ENCODE measurements at places on chromosomes 3 and 15.

- DNase-seq: no peak
Observed at GRCh38 chr3:175129126-175129525, 270.0 kb downstream of the NAALADL2 start.

GRCh38 chr15:101123222-101123910 is 128.5 kb downstream of the CHSY1 start:
- DNase-seq: no peak

DNA sequence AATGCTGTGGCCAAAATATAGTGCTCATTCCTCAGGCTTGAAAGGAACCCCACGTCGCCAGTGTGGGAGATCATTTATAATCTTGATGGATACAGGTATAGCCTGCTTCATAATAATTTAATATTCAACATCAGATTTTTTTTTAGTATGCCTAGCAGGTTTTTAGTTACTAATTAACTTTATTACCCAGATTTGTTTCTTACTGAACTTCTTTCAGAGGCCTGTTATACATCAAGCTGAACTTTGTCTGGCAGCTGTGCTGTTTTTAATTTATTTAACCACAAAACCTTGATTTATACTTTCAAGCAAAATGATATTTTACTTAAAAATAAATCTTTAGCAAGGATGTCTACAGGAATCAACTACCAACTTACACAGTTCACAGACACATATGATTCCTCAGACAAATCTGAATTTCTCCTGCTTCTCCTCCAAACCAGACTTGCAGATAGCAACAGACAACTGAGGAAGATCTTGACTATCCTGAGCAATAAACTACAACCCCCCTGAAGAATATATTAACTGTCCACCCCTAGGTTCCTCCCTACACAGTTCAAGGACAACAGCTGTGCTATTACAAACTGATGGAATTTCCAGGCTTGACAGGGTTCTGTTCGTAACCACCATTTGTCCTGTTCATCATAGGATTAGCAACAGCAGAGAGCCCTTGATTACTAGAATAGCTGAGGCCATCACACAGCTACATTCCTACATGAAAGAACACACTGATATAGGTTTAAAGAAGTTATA is 610 bp downstream of the MAP4 start:
- no peak for DNase-seq

- no peak for DNase-seq
Observed at GRCh38 chr3:127988770-127989557, 63.3 kb upstream of the SEC61A1 start.

DNA sequence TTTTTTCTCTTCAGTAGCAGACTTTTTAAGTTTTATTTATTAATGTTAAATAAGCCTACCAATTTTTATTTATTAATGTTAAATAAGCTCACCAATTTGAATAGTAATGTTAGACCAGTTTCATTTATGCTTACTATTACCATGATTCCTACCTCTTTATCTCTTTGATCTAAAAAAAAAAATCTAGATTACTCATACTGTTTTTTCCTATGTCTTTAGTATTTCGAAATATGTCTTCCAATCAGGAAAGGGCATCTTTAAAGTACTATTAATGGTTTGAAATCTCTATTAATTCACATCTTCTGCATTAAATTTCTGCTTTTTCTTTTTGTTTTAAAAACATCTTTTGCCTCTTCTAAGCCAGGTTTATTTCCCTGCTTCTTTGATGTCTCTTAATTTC is 27.5 kb upstream of the MAPKBP1 start:
- DNase-seq: no peak

DNA sequence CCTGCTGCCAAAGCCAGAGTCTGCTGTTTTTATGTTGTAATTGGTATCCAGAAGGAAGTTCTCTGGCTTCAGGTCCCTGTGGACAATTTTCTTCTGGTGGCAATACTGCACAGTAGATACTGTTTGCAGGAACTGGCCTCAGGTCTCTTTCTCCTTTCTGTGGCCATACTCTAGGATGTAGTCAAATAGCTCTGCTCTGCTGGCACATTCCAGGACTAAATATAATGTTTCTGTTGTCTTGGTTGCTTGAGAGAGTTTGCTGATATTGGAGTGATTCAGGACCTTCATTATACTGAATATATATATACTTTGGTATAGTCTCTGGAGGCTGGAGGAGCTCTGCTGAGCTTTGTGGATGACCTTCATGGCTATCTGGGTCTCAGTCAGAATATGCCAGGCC is 23.1 kb downstream of the RAB7A start:
- no peak for DNase-seq

GRCh38 chr3:38545550-38545949 is 49.4 kb downstream of the EXOG start:
- no peak for DNase-seq

DNA sequence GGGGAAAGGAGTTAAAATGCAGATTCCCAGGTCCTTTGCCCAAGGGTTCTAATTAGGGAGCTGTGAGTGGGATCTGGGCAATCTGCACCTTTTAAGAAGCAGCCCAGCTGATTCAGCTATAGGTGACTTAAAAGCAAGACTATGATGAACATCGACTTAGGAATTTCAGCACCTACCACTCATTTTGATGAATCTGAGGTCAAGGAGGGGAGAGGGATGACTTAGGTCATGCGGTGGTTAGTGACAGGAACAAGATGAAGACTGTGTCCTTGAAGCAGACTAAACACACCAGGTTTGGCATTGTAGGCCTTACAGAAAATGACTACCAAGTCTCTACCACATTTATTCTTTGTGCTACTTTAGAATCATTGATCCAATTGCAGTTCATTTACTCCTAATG is 196.3 kb downstream of the DTWD1 start:
- DNase-seq: no peak

- DNase-seq: no peak
Observed at GRCh38 chr3:164723396-164723795, 354.9 kb downstream of the SI start.

- DNase-seq: no peak
Observed at GRCh38 chr15:81292523-81293001, 31.4 kb downstream of the STARD5 start.

DNA sequence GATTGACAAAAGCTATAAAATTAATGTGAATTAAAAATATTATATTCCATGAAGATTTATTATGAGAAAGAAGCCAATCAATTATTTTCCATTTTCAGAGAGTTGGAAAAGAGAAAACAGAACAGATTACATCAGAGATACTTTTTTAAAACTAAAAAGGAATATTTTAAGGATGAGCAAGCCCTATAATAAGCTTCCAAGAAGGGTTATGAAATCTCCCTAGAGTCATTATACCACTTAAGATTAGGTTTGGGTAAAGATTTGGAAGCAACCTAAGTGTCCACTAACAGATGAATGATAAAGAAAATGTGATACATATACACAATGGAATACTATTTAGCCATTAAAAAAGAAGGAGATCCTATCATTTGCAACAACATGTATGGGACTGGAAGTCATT is 51.6 kb upstream of the FSIP1 start:
- no peak for DNase-seq

DNA sequence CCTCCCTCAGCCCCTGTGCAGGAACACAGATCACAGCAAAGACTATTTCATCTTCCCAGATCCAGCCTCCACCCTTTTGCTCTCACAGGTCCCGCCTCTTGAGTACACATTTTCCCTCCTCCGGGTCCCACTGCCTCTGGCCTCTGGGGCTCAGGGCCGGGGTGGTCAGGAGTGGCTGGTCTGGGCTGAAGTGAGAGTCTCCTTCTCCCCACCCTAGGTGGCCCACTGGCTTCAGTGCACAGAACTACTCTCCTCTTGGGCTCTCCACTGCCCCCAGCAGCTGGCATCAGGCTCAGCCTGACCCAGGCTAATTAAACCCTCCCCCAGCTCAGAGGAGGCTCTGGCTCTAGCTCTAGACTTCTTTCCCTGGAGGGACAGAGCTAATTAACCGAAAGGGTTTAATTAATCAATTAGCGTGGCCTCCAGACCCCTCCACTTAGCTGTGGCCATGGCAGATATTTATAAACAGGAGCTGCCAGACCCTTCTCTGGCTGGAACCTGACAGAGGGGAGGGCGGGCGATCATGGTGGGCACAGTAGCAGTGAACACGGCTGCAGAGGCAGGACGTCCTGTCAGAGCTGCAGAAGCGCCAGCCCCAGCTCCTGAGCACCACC is 15.1 kb downstream of the DUSP7 start:
- no peak for DNase-seq

- DNase-seq: no peak
Observed at GRCh38 chr15:96338766-96339618, 8.5 kb downstream of the NR2F2 start.

- no peak for DNase-seq
Observed at GRCh38 chr3:126128504-126129397, 44.8 kb upstream of the SLC41A3 start.

GRCh38 chr15:69088300-69088965 is 72.0 kb upstream of the GLCE start:
- no peak for DNase-seq

GRCh38 chr15:63601704-63602185 is 4.6 kb downstream of the FBXL22 start:
- DNase-seq: no peak

DNA sequence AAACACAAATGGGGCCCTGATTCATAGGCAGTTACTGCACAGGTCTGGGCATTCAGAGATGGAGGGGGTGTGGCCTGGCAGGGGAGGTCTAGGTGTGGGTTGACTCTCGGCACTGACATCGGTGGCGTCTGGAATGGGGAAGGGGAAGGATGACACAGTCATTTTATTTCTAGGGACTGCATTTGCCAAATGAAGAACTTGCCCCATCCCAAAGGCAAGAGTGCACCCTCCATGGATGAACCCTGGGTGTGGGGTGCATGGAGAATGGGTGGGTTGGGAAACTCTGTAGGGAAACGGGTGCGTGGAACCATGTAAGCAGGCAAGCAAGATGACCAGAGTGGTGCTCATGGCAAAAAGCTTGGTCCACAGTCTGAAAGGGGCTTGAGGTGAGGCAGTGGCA is 24.5 kb downstream of the SLC6A20 start:
- DNase-seq: no peak

DNA sequence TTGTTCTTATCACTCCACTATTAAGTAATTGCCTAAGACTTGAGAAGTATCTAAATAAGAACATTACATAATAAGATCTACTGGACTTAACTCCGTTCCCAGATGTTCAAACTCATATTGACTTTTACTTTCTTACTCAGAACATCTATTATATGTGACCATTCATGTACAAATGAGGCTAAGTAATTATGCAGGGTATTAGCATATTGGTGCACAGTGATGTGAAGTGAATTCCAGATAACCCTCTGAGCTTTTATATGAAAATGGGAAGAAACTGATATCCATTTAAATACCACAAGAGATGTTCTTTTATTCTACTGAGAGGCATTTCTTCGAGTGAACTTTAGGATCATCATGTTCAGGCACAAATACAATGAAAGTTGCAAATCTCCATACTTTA is 135.7 kb downstream of the ZPLD1 start:
- no peak for DNase-seq

DNA sequence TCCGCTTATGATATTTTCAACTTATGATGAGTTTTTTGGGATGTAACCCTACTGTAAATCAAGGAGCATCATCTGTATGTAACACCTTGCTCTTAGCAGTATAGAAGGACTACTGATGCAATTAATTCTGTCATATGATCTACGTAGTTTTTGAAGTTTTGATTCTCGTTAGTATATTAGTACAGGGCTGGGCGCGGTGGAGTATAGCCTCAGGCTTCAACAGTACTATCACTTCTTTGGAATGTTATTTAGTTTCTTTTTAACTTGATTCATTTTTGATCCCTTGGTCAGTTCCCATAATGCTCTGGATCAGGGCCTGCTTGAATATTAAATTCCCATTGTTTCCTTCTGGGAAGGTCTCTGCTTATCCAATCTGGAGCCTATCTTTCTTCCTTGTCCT is 23.9 kb upstream of the AP4E1 start:
- DNase-seq: no peak

DNA sequence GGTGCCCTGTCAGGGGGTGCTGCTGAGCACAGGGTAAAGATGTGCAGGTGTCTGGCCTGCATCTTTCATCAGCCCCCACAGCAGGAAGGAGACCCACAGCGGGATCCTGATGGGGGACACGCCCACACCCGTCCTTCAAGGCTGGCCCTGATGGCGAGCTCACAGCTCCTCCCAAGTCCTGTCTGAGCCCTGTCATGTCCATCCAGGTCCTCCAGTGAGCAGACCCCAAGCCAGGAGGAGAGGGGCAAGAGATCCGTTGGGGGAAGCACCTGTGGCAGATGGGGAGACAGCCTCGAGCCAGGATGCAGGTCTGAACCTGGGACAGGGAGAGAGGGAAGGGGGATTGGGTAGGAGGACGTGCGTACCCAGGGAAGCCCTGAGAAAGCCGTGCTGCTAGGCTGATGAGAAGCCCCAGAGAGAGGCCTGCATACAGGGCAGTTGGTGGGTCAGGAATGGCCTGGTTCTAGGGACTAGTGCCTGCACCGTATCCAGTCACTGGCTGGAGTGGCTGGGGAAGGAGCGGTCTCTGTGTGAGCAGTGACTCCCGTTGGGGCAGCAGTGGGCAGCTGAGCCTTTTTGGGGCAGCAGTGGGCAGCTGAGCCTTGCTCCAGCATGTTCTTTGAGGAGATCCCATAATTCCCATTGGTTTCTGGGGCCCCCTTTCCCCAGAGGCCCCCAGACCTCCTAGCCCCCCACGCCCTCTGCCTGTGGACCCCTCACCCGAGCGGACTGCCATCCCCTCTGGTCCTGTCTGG is 133.3 kb upstream of the MEF2A start:
- no peak for DNase-seq

- no peak for DNase-seq
Observed at GRCh38 chr15:41276831-41277230, 45.8 kb downstream of the CHP1 start.

DNA sequence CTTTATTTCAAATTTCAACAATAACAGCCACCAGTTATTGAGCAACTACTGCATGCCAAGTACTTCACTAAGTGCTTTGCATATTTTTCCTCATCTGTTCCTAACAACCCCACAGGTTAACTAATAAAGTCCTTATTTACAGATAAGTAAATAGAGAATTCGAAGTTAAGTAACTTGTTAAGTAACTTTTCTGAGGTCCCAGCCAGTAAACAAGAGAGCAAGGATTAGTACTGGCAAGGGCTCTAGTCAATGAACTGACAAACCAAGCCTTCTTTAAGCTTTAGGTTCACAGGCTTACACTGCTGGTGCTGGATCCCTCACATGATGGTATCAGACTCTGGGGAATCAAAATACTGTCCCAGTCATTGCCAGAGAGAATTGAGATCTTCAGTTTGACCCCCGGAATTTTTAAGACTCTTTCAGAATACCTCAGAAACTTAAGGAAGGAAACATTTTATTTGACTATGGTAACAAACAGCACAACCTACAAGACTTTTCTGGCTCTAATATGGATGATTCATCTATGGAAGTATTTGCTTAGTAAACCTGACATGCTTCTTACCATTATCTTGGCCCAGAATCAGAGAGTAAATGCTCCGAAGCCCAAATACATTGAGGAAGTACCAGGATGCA is 16.5 kb downstream of the EMC3 start:
- DNase-seq: no peak

- no peak for DNase-seq
Observed at GRCh38 chr3:113287803-113288648, 76.7 kb downstream of the BOC start.

DNA sequence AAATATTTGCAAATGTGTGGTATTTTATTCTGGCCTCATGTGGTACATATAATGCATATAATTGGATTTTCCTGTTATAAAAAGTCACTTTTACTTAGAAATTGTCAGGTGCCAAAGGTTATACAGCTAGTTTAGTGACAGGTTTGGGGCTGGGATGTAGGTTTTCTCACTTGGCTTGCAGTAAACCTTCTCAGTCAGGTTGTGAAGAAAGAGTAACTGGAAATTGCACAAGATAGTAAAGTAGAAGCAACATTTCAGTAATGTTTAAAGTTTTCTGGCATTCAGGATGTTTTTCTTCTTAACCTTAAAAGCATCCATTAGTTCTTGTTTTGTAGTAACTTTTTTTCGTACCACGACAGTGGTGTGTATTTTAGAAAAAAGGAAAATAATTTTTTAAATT is 53.9 kb downstream of the MEF2A start:
- no peak for DNase-seq

All from activated T-helper 1 cell treated with Interleukin-2 at 50 U/mL for 16 hours (primary cell).